HFFc6 (cell line): ENCODE measurements at places on chromosomes 13 and 19.
A peak's percentile ranks its signal among the peaks of the same experiment; 100 is the strongest.

- peaks cover 7% of the 10 kb centered on the region for H3K27me3 ChIP-seq
- H3K36me3 ChIP-seq = peaks cover 28% of the 10 kb centered on the region
- H3K27ac ChIP-seq = 0 out of 2 replicates have a peak overlapping the region, but pooled peaks have one; percentile 6
Observed at GRCh38 chr13:29758531-29759114, 91.8 kb downstream of the UBL3 start.

DNA sequence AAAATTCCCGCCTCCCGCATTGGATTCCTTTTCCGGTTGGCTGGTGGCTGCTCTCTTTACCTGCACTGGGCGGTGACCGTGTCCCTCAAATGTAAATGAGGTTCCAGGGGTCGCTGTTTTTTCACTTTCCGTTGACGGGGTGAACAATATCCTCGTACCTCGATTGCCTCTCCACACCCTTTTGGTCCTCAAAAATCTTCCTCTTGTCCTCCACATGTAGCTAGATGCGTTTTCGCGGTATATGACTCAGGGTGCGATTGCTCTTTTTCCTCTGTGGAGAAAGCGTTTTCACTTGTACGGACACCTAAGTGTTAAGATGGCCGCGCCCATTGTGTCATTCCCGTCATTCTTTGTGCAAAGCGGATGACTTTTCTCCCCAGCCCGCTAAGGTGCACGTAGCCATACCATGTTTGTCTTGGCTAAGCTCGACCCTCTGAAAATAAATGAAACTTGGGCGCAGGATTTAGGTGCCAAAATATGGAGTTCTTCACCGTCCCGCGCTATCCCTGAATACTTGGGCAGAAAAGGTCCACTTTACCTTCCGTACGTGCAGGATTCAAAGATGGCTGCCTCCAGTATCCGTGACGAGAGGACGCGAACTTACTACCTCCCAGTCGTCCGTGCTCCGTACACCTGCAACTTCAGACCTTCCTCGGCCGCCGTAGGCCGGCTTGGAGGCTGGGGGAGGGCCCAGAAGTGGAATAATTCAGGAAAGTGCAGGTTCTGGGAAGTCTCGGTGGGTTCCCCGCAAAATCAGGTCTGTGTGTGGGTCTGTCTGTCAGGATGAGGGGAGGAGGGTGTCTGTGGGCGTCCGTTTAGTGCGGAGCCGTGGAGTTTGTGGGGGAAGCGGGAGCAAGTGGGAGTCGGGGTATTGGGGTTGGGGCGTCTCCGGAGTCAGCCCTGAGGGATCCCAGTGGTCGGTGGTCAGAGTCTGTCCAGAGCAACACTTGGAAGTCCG lies at the start of gene ZNF613:
TSS of gene ZNF613 (plus strand) at position 689 of the 958 bp plus-strand sequence. CDS start 8,749 bp downstream, outside the sequence.
- peak; percentile 86 for DNase-seq
- peaks cover 54% of the 10 kb centered on the region for H3K36me3 ChIP-seq
- H3K4me1 ChIP-seq = peaks cover 17% of the 10 kb centered on the region
- H3K27ac ChIP-seq = peak within 1 kb of the TSS; percentile 79

- no peak for DNase-seq
- H3K36me3 ChIP-seq = no peaks in the 10 kb centered on the region; the same call in 1 of the 2 replicates
- peak overlapping the region; percentile 10; the same call in 1 of the 2 replicates for H3K27ac ChIP-seq
Observed at GRCh38 chr13:24203273-24203672, 42.8 kb downstream of the SPATA13 start.

- DNase-seq = no peak
- peaks cover 9% of the 10 kb centered on the region for H3K27me3 ChIP-seq
- no peak overlapping the region for H3K27ac ChIP-seq
- H3K36me3 ChIP-seq = no peaks in the 10 kb centered on the region
Observed at GRCh38 chr19:38580080-38580479, 37.7 kb downstream of the MAP4K1 start.

DNA sequence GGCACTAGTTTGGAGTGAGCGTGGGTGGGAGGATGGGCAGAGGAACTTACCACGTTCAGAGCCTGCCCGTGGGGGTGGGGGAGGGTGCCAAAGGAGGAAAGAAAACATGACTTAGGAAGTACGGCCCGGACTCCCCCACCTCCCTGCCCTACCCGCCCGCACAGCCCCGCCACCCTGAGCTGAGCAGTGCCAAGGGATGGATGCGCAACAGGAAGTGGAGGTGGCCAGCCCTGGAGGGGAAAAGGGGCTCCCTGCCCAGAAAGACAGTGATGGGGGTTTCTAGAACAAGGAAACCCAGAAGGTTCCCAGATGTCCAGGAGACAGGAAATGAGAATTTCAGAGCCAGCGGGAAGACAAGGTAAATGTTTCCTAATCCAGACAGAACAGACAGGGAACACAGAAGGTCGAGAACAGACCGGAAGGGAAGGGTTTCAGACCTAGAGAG lies 6.3 kb downstream of the TEAD2 start:
- peaks cover 26% of the 10 kb centered on the region for H3K4me1 ChIP-seq
- H3K36me3 ChIP-seq = peaks cover 15% of the 10 kb centered on the region
- H3K27me3 ChIP-seq = no peaks in the 10 kb centered on the region
- H3K27ac ChIP-seq = peak overlapping the region; percentile 82
- DNase-seq = no peak
- peak overlapping the region; percentile 53; the same call in 1 of the 2 replicates for H3K4me3 ChIP-seq

- H3K27me3 ChIP-seq = peaks cover 1% of the 10 kb centered on the region; the same call in 1 of the 2 replicates
- no peaks in the 10 kb centered on the region for H3K36me3 ChIP-seq
- H3K27ac ChIP-seq = no peak overlapping the region
- no peak for DNase-seq
- H3K4me1 ChIP-seq = peaks cover 22% of the 10 kb centered on the region
- H3K4me3 ChIP-seq = no peak overlapping the region
Observed at GRCh38 chr19:35008891-35009341, 8.8 kb downstream of the GRAMD1A start.

GRCh38 chr13:37313372-37313771 lies 207.9 kb upstream of the CSNK1A1L start:
- H3K27me3 ChIP-seq = peaks cover 1% of the 10 kb centered on the region
- H3K4me3 ChIP-seq = no peak overlapping the region
- peak; percentile 41 for DNase-seq
- H3K36me3 ChIP-seq = peaks cover 13% of the 10 kb centered on the region
- H3K4me1 ChIP-seq = peaks cover 17% of the 10 kb centered on the region

DNA sequence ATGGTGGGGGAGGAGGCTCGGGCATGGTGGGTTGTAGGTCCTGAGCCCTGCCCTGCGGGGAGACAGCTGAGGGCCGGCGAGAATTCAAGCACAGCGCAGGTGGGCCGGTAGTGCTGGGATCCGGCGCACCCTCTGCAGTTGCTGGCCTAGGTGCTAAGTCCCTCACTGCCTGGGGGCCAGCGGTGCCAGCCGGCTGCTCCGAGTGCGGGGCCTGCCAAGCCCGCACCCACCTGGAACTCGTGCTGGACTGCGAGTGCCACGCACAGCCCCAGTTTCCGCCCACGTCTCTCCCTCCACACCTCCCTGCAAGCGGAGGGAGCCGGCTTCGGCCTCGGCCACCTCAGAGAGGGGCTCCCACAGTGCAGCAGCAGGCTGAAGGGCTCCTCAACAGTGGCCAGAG lies 33.7 kb downstream of the EEF1AKMT1 start:
- no peak overlapping the region for H3K4me3 ChIP-seq
- DNase-seq = no peak
- H3K27me3 ChIP-seq = peaks cover 4% of the 10 kb centered on the region; the same call in 1 of the 2 replicates
- H3K36me3 ChIP-seq = peaks cover 12% of the 10 kb centered on the region
- H3K27ac ChIP-seq = no peak overlapping the region
- no peaks in the 10 kb centered on the region for H3K4me1 ChIP-seq

DNA sequence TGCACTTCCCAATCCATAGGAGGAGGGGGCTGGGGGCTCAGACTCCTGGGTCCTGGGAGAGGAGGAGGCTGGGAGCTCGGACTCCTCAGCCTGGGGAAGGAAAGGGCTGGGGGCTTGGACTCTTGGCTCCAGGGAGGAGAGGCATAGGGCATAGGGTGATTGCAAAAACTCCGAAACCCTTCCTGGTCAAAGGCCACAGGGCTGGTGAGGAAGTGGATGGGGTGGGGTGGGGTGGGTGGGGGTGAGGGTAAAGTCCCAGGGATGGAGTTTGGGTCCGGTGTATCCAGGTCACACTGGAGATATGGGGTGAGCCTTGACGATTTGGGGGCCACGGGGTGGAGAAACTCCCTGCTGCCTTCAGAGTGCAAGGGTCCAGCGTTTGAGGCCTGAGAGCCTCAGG lies 2.8 kb downstream of the MYH14 start:
- H3K4me3 ChIP-seq = no peak overlapping the region
- DNase-seq = no peak
- H3K27ac ChIP-seq = no peak overlapping the region
- no peaks in the 10 kb centered on the region for H3K4me1 ChIP-seq
